Cortex of kidney (tissue), 1 donor: ENCODE measurements at places on chromosomes 3 and 15.

- DNase-seq = no peak
These were observed 66.4 kb upstream of the NR2E3 start for GRCh38 chr15:71743861-71744382.

GRCh38 chr3:73503781-73504180 is 121.0 kb downstream of the PDZRN3 start:
- no peak for DNase-seq

- no peak for DNase-seq
These were observed 32.6 kb upstream of the SHC4 start for GRCh38 chr15:48996276-48996675.

DNA sequence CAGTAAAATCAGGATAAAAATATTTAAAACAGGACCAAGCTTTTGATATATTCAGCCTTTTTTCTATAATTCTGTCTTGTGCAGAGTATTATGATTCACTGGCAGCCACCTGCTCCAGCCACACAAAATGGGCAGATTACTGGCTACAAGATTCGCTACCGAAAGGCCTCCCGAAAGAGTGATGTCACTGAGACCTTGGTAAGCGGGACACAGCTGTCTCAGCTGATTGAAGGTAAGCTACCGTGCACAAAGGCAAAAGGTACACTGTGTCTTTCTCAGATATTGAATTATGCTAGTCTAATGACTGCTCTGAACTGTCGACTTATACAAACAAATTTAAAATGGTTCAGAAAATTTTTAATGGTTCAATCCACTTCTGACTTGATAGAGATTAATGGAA is 114.2 kb downstream of the HCN4 start:
- no peak for DNase-seq

- DNase-seq = no peak
These were observed 17.6 kb upstream of the PLA2G4D start for GRCh38 chr15:42111924-42112323.

GRCh38 chr15:88658972-88659931 is 20.4 kb downstream of the ISG20 start:
- DNase-seq = no peak

- no peak for DNase-seq
These were observed 23.9 kb downstream of the EIF1B start for GRCh38 chr3:40333416-40333815.

DNA sequence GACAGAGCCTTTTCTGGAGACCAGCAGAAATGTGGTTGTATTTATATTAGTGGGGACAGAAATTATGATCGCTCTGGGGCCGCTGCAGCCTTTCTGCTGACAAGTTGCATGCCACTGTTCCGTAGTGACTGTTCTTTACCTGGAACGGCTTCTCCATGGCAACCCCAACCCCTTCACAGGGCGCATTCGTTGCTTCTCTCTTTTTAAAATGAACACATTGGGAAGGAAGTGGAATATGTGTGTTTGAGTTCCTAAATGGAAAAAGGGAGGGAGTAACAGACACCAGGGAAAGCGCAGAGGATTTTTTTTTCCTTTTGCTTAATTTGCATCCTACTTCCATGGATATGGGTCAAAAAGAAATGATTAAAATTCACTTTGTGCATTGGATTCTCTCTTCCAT is 482.0 kb upstream of the SUCLG2 start:
- no peak for DNase-seq

DNA sequence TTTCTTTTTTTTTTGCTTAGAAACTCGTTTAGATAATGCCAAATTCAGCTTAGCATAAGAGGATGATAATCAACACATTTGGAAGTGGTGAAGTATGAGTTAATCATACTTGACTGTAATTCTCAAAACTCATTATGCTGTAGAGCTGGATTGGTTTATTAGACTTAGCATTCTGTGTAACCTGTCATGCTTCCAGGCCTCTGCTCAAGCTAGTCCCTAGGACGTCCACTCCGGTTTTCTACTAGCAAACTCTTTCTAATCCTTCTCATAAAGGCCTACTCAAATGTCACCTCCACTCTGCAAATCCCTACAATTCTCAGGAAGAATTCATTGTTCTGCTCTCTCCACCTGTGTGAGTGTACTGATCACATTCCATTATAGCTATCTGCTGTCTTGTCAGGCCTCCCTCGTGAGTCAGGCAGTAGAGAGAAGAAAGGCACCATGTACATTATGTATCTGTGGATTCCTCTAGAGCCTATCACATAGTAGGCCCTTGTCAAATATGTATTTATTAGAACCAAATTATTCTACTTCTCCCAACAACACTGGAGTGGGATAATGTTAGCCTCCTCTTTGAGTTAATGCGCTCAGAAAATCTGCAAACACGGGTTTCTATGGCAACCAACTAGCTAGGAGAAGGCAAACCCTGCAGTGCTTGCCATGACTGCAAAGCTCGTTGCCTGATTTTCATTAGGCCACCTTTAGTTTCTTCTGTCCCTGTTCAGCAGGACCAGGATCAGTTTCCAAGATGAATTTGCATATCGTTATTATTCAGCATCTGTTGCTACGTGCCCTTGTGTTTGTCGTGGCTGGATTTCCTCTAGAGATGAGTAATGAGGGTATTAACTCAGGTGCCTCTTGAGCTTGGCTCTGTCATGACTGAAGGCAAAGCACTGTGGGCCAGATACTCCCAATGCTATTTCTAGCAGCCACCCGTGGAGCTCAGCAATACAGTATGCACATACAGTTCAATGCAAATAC is 30.7 kb downstream of the ATP13A5 start:
- no peak for DNase-seq

DNA sequence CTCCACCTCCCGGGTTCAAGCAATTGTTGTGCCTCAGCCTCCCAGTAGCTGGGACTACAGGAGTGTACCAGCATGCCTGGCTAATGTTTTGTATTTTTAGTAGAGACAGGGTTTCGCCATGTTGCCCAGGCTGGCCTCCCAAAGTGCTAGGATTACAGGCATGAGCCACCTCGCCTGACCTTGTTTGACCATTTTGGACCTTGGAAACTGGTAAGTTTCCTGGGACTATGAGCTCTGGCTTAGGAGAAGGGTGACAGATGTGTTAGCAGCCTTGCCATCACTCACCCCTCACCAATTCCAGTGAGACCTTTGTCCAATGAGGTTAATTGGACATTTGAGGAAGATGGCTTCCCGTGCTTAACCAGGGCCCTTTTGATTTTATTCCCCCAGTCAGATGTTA is 19.9 kb downstream of the DNASE1L3 start:
- no peak for DNase-seq

- no peak for DNase-seq
These were observed 21.3 kb downstream of the VGLL3 start for GRCh38 chr3:86969500-86970189.

GRCh38 chr3:137081711-137082110 is 123.9 kb downstream of the IL20RB start:
- DNase-seq = no peak

GRCh38 chr3:65914032-65914739 is 124.5 kb downstream of the MAGI1 start:
- no peak for DNase-seq

GRCh38 chr3:47296562-47297302 is 14.0 kb downstream of the KLHL18 start:
- no peak for DNase-seq

DNA sequence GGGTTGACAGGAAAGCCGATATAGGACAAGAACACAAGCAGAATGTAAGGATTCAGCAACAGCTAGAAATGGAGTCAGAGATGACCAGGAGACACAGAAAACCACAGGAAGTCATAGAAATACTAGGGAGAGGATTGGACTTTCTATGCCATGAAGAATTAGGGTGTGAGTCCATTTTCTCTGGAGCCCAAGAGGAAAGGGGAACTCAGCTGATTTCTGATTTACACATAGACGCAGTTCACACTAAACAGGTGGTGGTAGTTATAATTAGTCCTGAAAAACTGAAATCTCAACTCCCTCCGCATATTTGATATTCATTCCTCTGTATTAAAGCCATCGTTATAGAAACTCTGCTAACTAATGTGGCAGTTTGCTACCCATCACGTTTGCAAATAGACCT is 292.7 kb upstream of the STT3B start:
- DNase-seq = no peak

DNA sequence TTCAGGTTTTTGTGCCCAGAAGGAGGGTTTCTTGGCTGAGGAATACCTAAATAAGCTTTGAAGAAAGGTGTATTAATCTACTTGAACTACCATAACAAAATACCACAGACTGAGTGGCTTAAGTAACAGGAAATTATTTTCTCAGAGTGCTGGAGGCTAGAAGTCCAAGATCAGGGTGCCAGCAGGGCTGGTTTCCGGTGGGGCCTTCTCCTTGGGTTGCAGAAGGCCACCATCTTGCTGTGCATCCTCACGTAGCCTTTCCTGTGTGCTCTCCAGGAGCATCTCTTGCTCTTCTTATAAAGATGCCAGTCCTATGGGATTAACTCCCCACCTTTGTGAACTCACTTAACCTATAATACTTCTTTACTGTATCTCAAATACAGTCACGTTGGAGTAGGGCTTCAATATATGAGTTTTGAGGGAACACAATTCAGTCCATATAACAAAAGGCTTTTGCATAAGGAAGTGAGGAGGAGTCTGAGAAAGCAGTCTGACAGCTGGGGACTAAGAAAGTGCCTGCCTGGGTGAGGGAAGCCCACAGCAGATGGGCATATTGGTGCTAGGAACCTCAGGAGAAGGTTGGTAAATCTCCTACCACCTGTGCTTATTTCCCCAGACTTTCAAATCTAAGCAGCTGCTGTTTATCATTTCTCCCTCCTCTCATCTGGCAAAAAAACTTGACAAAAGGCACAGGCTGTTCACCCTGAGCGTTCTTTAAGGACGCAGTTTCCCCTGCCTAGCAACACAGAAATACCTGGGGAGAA is 89.6 kb upstream of the CBLB start:
- DNase-seq = no peak

- DNase-seq = no peak
These were observed 19.8 kb upstream of the RAD18 start for GRCh38 chr3:8983026-8983425.

DNA sequence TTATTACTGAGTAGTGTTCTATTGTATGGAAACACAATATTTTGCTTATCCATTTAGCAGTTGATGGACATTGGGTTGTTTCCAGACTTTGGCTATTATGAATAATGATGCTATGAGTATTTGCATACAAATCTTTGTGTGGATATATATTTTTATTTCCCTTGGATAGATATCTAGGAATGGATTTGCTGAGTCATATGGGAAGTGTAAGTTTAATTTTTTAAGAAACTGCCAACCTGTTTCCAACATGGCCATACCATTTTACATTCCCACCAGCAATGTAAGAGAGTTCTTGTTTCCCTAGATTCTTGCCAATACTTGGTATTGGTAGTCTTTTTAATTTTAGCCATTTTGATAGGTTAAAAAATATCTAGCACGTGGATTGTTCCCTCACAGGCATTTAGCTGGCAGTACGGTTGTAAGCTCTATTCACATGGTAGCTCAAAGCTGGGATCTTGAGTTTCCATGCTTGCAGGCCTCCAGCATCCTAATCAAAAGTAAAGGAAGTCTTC is 45.7 kb upstream of the TNIK start:
- no peak for DNase-seq

GRCh38 chr3:180680097-180680430 is 775 bp upstream of the CCDC39 start:
- no peak for DNase-seq

DNA sequence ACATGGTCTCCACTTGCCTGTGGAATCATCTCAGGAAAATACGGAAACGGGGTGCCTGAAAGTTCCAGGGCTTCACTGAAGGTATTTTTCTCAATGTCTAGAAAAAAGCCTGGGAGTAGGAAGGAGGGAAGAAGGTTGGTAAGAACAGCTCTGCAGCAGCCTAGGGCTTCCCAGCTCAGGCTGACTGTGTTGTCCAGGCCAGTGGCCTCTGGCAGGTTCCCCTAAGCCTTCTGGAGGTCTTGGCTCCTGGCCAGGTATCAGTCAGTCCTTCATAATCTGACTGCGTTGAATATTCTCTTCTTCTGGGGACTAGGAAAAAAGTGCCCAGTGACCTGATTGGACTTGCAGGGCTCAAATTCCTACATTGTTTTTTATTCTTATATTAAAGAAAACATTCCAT is 38.6 kb downstream of the SSR3 start:
- no peak for DNase-seq

DNA sequence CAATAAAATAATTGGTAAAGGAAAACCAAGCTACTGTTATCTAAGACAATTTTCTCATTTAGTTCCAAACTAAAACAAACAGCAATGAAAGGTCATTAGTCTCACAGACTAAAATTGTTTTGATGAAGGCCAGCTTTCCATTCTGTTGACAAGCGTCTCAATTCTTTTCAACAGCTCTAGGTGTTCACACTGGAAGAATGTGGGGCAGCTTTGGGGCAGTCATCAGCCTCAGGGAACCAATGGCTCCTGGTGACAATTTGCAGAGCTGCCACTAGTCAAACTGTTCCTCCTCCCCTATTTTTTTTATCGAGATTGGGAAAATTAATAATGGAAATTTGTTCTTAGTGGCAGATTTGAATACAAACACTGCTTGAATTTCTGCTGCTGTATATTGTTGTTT is 104.2 kb downstream of the MEIS2 start:
- no peak for DNase-seq

- no peak for DNase-seq
These were observed 18.8 kb downstream of the PLA2G4F start for GRCh38 chr15:42137461-42138261.

DNA sequence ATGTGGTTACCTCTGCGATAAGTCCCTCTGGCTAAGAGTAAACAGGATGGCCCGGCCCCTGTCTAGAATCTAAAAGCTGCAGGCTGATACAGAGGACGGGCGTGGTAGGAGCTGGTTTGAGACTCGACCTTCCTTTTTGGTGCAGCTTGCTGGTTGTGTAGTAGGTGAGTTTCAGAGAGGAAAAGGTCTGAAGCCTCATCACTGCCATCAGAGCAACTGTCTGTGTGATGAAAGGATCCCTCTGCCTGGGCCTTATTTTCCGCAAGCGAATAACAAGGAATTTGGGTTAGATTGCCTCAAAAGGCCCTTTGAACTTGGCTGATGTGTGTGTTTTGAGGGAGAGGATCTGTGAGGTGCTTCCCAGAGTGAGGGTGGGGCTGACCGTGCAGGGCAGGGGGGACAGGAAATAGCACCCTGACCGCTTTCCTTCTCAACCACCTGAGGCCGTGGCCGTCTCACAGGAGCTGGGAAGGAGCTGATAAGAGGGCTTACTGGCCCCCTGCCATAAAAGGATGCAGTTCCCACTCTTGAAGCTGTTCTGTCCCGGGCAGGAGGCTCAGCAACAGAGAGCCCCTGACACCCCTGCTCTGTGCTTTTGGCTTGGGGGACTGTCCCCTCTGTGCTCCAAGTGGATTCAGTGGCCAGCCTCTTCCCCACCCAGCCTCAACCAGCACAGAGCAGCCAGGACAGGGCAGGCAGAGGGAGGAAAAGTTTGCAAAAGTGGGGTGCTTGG is 45.6 kb upstream of the TFRC start:
- no peak for DNase-seq

DNA sequence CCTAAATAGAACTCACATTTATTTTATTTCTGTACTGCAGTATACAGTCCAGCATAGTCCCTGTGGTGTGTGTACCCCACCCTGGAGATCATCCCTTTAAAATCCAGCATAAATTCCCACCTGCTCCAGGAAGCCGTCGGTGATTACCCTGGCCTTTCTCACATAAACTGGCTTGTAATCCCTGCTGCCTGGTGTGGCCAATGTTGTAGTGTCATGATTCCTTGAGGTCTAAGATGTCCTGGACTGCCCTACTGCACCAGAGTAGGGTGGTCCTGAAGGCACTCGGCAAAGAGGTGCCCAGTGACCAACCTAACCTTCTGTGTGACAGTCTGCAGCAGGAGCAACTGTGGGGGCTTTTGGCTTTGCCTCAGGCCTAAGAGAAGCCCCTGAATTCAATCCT is 58.9 kb downstream of the ITGA11 start:
- DNase-seq = no peak
